Inflammatory macrophage treated with lipopolysaccharide for 4 hours (primary cell): ENCODE measurements at places on chromosomes 5 and 9.

DNA sequence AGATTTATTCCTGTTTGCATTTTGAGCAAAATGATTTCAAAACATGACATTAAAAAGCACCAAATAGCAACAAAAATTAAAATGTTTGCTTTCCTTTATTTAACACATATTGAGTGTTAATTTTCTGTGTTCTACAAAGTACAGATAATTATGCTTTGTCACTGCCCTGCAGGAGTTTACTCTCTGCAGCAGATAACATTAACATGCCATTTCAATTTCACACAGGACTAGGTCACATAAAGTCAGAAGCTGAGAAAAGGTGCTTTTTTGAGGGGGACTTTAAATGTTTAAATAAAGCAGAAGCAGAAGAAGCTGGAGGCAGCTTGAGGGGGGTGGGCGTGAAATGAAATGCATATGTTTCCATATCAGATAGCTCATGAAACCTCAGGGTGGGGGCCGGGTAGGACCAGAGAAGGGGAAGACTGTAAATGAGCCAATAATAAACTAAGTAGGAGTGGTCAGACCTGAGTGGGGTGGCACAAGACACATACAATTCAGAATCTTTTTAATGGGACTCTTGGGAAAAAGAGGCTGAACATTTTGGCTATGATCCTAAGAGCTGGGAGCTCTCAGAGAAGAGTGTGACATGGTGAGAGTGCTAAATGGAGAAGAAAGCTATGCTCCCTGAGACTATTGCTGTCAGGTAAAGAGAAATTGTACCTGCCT, 387.5 kb downstream of the FAM170A start:
- DNase-seq = no peak

GRCh38 chr5:66810848-66811261, 214.7 kb downstream of the MAST4 start:
- DNase-seq = peak; percentile 29

- no peak for DNase-seq
Observed at GRCh38 chr5:45697201-45697600, 1.0 kb upstream of the HCN1 start.

GRCh38 chr5:2256691-2257280, 374.1 kb upstream of the IRX4 start:
- no peak for DNase-seq

- DNase-seq = no peak
Observed at GRCh38 chr9:89719202-89719601, 114.4 kb downstream of the GADD45G start.
